ENCODE measurements at places on chromosomes 3 and 15.

GRCh38 chr15:66611257-66612053, 45.7 kb upstream of the LCTL start:
- DNase-seq: no peak

DNA sequence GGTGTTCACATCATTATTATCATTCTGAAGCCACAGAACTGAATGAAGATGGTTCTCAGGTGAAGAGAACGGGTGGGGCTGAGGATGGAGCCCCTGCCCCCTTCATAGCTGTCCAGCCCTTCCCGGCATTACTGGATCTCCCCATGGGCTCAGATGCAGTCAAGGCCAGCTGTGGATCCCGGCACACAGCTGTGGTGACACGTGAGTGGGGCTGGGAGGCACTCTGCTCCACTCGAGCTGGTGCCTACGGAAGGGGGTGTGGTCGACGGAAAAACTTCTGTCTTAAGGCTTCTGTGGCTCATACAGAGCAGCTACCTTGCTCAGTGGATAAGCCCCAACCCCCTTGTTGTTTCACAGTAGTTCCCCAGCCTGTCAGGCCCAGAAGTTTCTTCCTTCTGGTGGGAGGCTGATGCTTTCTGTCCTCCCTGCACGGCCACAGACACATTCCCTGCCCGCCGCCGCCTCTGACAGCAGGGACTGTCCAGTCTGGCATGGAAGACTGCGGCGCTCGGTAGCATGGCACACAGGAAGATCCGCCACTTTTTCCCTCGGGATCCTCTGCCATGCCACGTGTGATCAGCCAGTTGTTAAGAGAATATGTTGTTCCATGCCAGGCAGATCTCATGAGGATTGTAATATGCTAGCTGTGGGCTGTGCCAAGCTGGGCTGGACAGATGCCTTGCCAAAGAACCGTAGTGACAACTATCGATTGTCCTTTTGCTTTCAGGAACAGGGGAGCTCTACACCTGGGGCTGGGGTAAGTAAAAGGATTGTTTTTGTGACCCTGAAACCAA, 5.8 kb downstream of the RCCD1 start:
- DNase-seq: no peak

DNA sequence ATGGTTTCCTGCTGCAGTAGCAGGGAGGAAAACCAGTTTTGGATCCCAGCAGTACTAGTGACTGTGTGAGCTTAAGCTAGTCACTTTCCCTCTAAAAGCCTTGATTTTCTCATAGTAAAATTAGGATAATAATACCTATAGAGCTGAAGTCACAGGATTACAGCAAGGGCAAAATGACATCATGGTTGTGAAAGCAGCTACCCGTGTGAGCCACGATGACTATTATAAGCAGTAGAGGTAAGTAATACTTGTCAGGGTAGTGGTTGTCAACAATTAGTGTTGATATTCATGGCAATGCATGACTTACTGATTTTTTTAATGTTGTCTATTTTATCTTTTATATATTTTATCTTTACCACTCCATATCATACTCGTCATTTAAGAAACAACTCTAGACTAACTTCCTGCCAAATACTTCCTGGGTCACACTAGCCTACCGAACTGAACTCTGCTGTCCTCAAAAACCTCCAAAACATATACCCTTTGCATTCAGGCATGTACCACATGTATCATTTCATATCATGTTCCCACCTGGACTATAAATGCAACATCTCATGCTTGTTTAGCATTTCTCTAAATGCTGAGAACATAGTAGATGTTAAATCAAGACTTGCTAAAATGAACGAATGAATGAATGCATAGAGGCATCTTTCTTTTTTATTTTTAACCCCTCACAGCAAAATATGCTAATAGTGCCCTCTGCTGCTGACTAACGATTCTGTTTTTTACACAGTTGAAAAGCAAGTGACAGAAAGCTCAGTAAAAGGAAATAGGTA, 172.6 kb downstream of the P3H2 start:
- peak; percentile 42 for DNase-seq

GRCh38 chr15:40257656-40258450, 19.0 kb downstream of the PAK6 start:
- DNase-seq: no peak

- DNase-seq: no peak
These were observed 61.1 kb downstream of the ZNF445 start for GRCh38 chr3:44416031-44417030.

DNA sequence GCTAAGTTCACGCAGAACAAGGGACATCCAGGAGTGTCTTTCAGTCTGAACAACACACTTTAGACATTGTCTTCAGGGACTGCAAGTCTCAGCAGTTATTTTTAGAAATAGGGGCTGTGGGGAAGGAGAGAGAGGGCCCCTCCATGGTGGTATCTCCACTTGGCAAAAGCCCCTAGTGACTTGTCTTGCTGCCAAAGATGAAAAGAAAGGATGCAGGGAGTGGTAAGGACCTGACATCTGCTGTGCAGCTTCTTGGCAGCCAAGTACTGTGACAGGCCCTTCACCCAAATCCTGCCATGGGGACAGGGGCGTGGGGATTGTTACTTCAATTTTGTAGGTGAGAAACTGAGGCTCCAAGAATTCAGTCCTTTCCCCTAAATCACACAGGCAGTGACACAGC, 21.0 kb upstream of the SEMA6D start:
- no peak for DNase-seq

DNA sequence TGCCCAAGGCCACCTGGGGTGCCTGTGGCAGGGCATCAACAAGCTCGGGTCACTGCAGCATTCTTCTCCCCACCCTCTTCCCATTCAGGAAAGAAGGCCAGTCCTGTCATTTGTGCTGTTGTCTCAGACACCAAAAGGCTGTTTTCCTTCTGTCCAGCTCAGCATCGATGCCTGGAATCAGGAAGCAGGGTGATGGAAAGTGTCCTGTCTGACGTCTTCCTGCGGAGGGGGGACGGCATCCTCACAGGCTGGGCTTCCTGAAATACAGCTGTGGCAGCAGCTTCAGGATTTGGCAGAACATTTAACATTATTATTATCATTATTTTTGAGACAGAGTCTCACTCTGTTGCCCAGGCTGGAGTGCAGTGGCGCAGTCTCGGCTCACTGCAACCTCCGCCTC, 33.0 kb upstream of the ANKDD1A start:
- no peak for DNase-seq

DNA sequence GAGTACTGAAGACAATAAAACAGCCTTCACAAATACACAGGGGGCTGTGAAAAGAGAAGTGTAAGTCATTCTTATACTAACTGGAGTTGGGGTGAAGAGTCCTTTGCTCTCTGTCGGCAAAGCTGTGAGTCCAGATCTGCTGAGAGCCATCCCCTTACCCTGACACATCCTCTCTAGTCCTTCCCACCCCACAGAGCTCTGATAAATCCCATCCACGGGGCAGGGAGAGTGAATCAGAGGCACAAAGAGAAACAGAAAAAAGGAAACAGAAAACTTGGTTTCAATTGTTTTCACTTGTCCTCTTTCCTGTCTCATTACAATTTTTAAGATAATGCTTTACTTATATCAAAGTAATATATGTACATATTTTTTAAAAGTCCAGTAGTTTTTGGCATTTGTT, 18.2 kb upstream of the ZNF639 start:
- no peak for DNase-seq

GRCh38 chr3:174376346-174376745, 482.8 kb upstream of the NAALADL2 start:
- DNase-seq: no peak

DNA sequence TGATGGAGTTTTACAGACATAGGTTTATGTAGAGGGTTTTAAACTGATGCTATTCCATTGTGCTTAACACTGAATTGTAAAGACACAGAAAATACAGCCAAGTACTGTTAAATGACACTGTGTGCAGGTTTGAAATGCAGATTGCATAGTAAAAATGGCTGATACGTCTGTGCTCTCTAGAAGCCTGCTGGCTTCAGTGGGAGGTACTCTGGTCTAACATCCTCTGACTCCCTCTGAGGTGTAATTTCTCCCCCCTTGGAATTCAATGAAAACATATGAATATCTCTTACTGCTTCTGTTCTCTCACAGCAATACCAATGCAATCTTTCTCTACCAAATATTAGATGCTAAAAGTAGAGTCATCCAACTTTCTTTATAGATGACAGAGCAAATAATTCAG, 176.6 kb downstream of the SLC9A9 start:
- DNase-seq: no peak

DNA sequence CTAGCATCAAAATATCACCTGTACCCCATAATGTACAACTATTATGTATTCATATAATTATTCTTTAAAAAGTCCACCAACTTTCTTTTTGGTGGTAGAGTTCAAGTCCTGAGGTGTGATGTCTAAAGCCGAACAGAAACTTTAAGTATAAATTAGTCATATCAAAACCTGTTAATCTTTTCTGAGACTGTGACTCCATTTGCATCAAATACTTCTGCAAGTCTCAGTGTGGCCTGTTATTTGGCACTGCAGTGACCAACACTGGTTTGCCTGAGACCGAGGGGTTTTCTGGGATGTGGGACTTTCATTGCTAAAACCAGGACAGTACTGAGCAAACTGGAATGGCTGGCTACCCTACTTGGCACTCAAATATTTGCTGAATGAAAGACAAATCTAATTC, 7.3 kb downstream of the NGLY1 start:
- no peak for DNase-seq

- no peak for DNase-seq
These were observed 5.2 kb downstream of the GPX1 start for GRCh38 chr3:49352890-49353421.

- DNase-seq: no peak
These were observed 2.9 kb downstream of the PHGR1 start for GRCh38 chr15:40353697-40354096.

- DNase-seq: no peak
These were observed 84.3 kb upstream of the ZNF385D start for GRCh38 chr3:21835264-21835663.

- DNase-seq: no peak
These were observed 42.1 kb downstream of the ADAM10 start for GRCh38 chr15:58707397-58707796.

DNA sequence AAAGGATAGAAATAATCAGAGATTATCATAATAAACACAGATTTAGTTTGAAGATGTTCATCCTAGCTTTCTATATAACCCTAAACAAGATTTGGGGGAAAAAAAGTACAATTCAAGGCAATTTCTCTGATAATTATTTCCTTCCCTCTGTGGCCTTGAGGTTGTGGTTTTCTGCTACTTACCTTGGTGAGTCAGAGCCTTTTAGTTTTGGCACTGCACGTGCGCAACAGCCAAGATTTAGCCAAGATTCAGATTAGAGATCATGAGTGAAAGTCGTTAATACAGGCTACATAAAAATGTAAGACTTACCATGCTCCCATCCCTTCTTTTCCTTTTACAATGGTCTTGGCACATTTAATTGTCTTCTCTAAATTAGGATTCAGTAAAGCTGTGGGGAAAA, 6.7 kb downstream of the LYZL4 start:
- no peak for DNase-seq

- no peak for DNase-seq
These were observed 31.5 kb upstream of the FBXL22 start for GRCh38 chr15:63565536-63566186.

DNA sequence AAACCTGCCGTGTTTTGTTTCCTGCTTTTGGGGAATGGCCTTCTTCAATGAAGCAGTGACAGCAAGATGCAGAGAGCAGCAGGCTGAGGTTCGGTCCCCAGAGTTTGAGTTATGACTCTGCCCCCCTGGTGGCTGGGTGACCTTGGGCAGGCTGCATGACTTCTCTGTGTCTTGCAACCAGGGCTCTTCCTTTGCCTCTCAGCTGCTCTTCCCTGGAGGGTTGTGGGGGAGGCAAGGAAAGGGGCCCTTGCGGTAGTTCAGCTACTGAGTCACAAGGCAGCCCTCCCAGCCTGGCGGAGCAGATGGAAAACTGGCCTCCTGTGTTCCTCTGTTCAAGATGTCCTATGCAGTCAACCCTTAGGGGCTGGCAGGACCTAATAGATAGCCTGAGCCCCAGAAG, 17.1 kb downstream of the CTXND1 start:
- DNase-seq: peak; percentile 43

GRCh38 chr15:77243135-77243534, 172.2 kb upstream of the TSPAN3 start:
- no peak for DNase-seq

DNA sequence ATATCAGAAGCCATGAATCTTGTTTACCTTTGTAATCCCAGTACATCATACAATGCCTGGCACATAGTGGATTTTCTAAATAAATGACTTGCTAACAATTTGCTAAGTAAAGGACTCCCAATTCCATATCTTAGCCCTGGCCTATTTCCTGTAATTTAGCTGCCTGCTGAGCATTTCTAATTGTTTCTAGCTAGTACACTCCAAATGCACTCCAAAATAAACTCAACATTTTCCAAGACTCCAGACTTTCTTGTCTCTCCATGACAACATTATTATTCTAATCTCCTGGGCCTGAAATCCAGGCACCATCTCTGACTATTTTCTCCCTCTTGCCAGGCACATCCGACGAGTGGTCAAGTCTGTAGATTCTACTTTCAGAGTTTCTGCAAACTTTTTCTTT, 773.5 kb downstream of the SQOR start:
- no peak for DNase-seq

- DNase-seq: no peak
These were observed 34.5 kb downstream of the TIGIT start for GRCh38 chr3:114328345-114328744.

DNA sequence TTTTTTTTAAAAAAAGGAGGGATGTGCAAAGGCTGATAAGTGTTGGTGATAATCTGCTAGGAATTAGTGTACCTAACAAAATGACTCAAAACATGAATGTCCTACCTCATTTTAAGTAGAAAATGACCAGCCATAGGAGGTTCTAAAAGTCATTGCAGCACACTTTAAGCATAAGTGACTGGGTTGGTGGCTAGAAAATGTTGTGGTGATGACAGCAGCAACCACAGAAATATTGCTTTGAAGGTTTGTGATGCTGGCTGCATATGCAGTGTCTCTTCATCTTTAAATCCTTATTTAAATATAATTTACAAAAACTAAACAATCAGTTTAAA, 55.2 kb downstream of the CMSS1 start:
- DNase-seq: no peak

GRCh38 chr3:172101107-172101506, 61.7 kb downstream of the FNDC3B start:
- DNase-seq: no peak

- DNase-seq: no peak
These were observed 57.6 kb downstream of the GALK2 start for GRCh38 chr15:49227602-49228001.

DNA sequence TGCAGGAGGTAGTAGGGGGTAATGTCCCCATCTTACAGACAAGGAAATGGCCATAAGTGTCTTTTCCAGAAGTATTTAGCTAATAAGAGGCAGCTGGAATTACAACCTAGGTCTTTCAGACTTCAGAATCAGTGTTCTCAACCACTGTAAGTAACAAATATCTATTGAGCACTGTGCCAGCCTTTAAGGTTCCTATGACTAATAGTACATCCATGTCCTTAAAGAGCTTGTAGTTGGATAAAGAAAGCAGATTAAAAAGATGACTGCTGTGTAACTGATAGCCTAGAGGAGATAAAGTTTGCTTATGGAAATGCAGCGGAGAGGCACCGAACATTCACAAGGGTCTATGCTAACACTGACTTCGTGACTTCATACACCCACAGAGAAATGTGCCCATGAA, 136.0 kb downstream of the KCNMB2 start:
- DNase-seq: no peak

Measured in SK-N-DZ (cell line).